Thymus (tissue), 14 donors: ENCODE measurements at places on chromosomes 2 and 18.
A peak's percentile ranks its signal among the peaks of the same experiment; 100 is the strongest.

DNA sequence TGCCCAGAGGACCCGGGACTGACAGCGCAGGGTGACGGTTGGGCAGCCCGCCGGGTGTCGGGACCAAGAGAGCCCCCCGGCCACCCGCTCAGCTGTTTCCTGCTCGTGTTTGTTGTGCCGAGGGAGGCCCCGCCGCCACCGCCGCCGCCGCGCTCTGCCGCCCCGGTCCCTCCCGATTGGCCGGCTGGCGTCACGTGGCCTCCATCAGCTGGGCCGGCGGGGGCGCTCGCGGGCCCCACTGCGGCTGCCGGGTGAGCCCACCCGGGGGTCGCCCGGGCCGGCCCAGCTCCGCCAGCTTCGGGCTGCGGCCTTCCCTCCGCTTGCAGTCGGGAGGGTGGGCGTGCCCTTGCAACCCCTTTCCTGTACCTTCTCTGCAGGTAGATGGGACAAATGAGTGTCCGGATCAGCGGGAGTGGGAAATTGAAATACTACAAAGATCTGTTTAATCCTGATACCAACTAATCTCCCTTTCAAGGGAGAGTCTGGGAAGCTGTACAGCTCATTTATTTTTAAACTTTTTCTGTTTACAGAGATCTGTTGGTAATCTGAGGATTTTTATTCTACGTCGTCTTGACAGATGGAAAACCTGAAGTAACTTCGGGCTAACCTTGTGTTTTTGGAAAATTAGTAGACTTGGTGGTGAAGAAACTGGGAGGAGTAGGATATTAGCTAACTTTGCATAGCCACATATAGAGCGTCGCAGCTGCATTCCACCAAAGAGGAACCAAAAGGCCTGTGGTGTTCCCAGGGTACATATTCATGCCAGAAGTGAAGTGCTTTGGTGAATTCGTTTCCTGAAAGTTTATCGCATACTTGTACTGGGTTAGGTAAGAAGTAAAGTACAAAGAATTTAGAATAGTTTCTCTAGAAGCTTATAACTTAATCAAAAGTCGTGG is 1.2 kb downstream of the YPEL5 start:
- peak; percentile 56 for DNase-seq

GRCh38 chr2:60556175-60556574 is 2.7 kb upstream of the BCL11A start:
- DNase-seq = no peak

- DNase-seq = no peak
These were observed 74.2 kb upstream of the KCNH7 start for GRCh38 chr2:162912787-162913186.

DNA sequence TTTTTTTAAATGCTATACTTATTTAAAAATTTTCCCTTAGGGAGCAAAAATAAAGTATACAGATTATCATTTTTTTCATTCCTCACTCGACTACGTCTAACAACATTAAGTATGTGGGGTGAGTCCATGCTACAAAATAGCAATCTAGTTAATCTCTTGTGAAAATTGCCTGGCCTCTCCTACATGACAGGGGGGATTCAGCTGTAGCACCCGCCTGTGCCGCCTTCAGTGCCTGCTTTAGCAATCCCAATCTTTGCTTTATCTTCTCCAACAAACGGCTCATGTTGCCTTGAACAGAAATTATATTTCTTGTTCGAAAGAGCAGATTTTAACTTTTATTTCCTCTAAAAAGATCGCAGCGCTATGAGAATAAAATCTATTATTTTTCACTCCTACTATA is 2.4 kb upstream of the SOX11 start:
- DNase-seq = no peak

- DNase-seq = no peak
These were observed at the start of gene CRACDL for GRCh38 chr2:98935777-98936352. TSS of gene CRACDL (minus strand) at chr2:98936225. CDS start at chr2:98846800, 89,425 bp downstream.

GRCh38 chr2:28620291-28620793 is 124.5 kb downstream of the PLB1 start:
- peak; percentile 45 for DNase-seq

- DNase-seq = no peak
These were observed 196.6 kb upstream of the CELF4 start for GRCh38 chr18:37762076-37762621.

DNA sequence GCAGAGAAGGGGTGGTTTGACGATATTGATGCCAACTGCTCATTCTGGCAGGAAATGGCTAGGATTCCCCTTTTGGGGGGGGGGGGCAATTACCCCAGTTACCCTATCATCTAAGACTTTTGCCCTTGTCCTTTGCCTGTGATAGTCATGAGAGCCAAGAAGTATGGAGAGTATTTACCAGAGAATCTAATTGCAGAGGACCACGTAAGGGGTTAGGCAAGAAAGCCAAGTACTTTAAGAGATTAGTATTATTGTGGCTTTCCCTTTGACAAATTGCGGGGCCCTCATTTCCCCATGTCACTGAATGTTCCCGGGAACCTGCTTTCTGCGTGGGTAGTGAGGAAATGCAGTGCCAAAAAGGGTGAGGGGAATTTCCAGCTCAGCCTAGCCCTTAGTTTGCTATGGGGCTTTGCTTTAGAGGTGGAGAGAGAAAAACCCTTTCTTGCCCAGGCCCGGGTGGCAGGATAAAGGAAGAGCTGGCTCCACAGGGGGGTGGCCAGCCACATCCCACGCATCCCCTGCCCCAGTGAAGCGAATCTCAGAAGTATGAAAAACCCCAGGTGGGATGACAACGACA is 1.5 kb downstream of the AQP4 start:
- no peak for DNase-seq

DNA sequence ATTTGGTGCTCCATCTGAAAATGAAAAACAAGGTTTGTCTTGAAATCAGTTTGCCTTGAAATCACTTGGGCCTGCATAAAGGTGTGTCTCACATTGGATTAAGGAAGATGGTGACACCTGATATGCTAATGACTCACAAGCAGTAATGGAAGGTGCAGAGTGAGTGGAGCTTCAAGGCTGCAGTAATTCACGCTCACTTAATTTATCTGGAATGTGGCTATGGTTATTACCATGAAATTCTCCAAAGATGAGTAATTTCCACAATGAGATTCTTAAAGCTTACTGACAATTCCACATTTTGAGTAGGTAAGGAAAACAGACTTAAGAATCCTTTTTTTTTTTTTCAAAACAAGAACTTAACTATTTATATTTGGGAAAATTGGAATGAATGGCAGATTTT is 156.8 kb downstream of the PAX3 start:
- no peak for DNase-seq

GRCh38 chr2:239630618-239631286 is 229.9 kb upstream of the HDAC4 start:
- no peak for DNase-seq

DNA sequence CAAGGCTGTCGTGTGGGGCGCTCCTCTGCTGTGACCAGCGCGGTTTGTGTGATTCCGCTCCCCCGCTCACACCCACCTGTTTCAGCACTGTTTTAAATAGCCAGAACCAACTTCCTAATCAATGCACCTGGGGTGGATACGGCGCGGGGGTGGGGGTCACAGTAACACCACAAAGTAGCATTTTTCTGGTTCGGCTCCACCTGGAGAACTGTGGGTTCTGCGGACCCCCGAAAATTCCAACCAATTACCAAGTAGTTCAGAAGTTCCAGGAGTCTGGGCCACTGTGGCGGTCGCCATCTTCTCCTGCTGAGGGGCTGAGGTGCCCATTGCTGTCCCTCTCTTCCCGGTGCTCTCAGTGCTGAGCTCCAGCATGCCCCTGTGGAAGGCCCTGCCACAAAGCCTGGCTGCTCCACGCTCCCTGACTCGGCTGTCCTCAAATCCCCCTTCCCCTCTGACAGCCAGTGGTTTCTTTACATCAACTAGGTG is 79.4 kb downstream of the GFPT1 start:
- no peak for DNase-seq

- DNase-seq = no peak
These were observed 484.7 kb upstream of the NRXN1 start for GRCh38 chr2:51516667-51517066.

DNA sequence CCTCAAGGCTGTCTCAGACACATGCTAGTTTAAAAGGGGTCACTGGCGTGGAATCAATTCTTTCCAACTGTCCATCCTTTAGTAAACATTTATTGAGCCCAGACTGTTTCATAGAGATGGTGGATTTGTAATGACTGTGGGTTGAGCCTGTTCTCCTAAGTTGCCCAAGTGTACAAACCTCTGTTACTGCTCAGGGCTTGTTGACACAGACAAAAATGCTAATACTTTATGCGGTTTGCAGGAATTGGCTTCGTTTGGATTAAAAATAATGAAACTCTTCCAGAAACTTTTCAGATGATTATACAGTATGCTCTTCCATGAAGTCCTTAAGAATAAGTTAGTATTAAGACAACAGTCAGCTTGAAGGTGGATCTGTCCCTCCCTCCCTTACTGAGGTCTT is 83.6 kb upstream of the MGAT5 start:
- DNase-seq = no peak

DNA sequence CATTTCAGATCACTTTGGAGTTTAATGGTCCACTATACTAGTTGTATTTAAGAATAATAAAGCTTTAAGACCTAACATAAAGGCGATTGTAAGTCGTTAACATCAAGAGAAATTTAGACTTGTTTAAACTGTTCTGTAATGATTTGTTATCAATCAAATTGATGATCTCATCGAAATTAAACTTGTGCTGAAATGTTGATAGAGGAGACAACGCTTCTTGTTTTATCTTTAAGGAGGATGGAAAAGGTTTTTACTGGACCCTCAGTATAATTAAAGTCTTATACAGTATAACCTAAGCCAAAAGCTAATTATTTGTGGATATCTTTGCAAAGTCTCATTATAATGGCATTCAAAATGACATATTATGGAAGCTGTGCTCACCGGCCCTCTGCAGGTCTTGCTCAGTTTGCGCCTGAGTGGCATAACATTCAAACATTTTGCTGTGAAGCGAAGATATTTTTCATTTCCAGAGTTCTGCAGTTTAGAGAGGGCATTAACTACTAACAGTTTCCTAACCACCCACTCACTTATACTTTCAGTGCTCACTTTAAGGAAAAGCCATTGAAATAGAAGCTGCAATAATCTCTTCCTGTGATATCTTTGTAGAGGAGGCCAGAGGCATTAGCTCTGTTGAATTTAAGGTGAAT is 1.4 kb upstream of the SERTAD2 start:
- no peak for DNase-seq

GRCh38 chr2:27756544-27757498 is 14.7 kb upstream of the MRPL33 start:
- no peak for DNase-seq

DNA sequence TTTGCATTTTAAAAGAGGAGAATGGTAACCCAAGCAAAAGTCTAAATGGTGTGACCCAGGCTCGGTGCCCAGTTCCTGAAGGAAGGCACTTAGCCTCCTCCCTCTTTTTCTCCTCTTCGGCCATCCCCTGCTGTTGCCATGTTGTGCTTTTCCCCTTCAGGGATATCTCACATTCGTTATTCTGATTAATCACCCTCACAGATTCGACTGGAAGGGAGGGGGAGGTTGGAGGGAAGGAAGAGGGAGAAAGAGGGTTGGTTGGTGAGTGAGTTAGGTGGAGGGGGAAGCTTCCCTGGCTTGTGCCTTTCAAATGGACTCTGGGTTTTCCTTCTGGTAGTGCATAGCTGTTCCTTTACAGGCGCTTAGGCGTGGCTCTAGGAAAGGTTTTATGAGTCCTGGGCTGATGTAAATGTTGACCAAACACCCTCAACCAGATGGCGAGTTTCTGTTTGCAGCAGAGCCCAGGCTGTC is 39.0 kb upstream of the LYPD6B start:
- no peak for DNase-seq

- DNase-seq = no peak
These were observed 48.2 kb downstream of the FLACC1 start for GRCh38 chr2:201308914-201309313.
